ENCODE measurements at places on chromosomes 3 and 15.

- no peak for DNase-seq
Measured at GRCh38 chr15:55507567-55507966, 467 bp downstream of the DNAAF4 start.

GRCh38 chr3:55474213-55474632 is 12.9 kb downstream of the WNT5A start:
- no peak for DNase-seq

DNA sequence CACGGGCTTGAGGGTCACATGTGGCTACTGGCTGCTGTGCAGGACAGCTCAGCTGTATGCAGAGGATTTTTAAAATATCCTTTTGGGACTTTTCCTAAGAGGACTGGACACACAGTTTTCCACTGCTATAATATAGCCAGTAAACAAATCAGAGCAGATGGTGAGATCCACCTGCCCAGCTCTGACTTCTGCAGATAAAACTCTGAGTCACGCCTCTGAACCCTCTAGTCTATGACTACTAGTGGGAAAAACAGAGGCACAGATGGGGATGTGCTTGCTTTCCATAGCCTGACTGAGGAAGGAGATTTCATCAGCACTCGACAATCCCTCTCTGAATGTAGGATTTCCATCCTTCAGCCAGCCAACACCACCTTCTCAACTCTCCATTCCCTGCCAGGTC is 45.1 kb downstream of the COLQ start:
- no peak for DNase-seq

GRCh38 chr3:127208483-127209100 is 15.7 kb downstream of the PRR23E start:
- no peak for DNase-seq

DNA sequence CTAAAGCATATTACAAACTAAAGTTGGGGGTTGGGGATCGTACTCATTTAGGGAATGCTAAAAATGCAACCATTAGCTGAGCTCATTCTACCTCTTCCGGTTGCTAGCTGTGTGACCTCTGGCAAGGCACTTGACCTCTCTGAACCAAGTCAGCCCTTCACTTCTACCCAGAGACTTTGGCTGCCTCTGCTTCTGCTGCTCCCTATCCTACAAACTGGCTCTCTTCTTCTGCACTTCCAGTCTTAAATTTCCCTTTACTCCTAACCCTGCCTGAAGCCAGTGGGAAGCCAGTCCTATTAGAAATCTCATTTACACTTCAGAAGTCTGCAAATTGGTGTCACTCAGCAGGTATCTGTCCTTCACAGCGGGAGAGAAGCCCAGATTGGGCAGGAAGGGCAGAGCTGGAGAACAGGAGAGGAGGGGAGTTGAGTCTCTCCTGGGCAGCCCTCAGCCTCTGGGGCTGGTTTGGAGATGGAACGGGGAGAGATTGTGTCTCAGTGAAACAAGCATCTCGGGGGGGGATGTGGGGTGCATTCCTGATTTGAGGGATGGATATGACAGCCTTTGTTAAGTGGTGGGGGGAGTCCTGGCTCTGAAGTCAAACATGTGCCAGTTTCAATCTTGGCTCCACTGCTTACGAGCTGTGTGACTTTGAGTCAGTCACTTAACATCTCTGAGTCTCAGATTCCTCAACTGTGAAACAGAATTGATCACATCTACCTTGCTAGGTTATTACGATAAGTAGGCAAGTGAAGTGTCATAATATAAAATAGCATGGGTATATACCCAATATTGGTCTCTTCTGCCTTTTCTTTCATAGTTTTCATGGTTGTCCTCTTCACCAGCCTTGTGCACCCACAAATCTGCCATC is 7.8 kb upstream of the AEN start:
- DNase-seq = peak; percentile 48

DNA sequence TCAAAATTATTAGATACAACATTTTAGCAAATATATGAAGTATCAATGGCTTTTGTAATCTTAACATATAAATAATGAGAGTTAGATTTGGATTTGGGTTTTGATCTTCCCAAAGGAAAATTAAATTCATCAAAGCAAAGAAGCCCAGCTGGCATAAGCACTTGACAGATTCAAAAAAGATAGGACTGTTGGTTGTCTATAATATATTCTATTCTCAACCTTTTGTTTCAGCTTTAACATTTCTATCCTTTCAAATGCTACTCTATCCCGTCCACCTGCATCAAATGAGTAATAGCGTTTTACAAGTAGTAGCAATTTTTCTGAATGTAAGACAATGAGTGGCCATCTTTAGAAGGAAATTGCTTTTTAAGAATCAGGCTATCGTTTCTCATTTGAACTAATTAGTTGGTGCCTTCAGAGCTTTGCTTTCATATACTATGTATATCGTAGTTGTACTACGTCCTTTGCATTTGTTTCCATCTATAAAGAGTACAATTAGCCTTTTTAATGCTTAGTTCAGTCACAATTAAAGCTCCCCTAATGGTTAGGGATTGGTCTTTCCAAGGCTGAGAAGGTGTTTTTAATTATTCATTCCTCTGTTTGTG is 278.0 kb downstream of the UBE2E2 start:
- DNase-seq = no peak

- DNase-seq = no peak
Measured at GRCh38 chr3:75329476-75330097, 334.5 kb upstream of the FRG2C start.

- DNase-seq = no peak
Measured at GRCh38 chr15:44028349-44028748, 166.7 kb downstream of the FRMD5 start.

GRCh38 chr3:12303534-12303933 is 14.7 kb downstream of the PPARG start:
- DNase-seq = peak; percentile 85

DNA sequence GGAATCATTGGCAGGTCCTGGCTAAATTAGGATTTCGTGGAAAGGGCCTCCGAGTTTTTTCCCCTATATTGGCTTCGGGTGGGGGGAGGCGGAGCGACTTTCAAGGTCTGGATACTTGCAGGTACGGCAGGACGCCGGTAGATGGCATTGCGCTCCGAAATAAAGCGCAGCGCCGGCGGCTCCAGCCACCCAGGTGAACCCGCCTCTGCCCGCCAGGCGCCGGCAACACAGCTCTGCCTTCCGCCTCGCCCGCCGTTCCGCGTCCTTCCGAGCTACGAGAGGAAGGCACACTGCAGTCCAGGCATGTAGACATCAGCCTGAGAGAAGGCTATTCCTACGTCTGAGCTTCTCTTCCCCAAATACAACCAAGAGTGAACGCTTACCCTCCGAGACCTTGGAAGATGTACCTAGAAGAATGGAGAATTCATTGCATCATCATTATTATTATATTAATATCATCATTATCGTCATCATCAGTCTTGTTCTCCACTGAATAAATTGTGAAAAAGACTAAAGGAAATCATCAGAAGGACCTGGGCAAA is 514.1 kb downstream of the MECOM start:
- peak; percentile 70 for DNase-seq

DNA sequence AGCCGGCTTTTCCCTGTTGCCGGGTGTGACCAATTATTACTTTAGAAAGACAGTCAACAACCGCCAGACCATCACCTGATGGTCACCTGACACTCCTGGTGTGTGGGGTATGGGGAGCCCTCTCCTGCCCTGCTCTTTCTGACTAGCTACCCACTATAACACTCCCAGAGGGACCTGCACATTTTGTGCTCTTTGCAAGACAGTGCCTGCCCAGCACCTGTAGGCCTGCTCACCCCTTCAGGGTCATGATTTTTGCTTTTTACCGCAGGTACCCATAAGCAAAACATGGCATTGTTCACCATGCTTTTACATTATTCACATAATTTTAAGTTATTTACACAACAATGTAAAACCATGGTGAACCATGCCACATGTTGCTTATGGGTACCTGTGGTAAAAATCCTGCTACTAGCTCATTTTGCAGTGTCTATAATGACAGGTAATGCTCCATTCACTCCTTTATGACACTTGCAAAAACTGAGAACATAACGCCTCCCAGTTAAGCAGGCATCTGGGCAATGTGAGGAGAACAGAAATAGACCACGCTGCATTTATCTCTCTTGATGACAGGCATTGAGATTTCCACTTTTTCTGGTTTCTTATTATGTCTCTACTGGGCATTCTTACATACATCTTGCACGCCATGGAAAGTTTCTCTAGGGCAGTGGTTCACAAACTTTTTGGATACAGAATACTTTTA is 9.9 kb downstream of the CCRL2 start:
- no peak for DNase-seq

GRCh38 chr3:115699706-115700105 is 76.4 kb downstream of the GAP43 start:
- DNase-seq = peak; percentile 76

GRCh38 chr3:55779543-55779942 is 292.4 kb upstream of the WNT5A start:
- no peak for DNase-seq

DNA sequence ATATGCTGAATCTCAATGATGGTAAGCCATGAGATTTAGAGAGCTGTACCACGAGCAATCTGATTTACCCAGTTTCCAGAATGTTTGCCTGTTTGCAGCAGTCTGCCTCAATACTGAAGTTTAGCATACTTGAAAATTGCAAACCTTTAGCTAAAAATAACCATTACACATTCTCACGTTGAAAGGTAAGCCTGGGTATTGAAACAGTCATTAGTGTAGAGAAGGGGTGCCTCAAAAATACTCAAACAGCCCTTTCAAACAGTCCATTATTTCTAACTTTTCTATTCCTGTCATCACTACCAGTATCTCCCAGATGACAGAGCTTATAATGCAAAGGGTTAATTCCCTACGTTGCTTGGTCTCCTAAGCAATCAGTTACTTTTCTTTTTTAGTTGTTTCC is 111.8 kb upstream of the MBNL1 start:
- DNase-seq = no peak

- peak; percentile 46 for DNase-seq
Measured at GRCh38 chr3:124532071-124532470, 198.2 kb upstream of the UMPS start.

GRCh38 chr3:110198717-110199587 is 861.6 kb upstream of the DPPA4 start:
- DNase-seq = no peak

DNA sequence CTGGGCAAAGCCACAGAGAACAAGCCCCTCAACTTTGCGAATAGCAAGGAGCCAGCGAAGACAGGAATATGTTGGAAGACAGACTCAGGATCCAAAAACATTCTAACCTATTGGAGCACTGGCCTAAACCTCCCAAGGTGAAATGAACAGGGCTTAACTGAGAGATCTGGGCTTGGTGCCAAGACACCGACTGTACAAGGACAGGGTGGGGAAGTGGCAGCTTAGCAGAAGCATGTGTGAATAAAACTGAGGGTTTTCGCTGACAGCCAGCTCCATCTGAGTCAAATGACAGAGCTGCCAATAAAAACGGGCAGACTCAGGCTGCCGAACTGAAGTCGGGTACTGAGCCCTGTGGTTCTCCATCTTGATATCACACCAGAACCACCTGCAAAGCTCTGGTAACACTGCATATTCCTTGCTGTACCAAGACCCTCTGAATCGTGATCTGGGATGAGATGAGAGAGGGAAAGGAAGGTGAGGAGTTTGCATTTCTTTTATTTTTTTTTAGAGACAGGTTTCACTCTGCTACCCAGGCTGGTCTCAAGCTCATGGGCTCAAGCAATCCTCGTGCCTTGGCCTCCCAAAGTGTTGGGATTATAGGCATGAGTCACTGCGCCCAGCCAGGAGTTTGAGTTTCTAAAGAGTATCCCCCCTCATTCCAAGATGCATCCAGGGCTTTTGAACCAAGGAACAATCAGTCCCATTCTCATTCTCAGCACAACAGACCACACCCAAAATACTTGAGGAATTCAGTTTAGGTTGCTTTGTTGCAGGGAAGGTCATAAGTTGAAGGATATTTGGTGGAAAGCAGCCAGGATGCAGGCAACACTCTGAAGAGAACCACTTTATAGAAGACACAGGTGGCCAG is 6.0 kb upstream of the PLCB2 start:
- peak; percentile 32 for DNase-seq

GRCh38 chr3:156488767-156489166 is 66.2 kb downstream of the SSR3 start:
- peak; percentile 35 for DNase-seq

DNA sequence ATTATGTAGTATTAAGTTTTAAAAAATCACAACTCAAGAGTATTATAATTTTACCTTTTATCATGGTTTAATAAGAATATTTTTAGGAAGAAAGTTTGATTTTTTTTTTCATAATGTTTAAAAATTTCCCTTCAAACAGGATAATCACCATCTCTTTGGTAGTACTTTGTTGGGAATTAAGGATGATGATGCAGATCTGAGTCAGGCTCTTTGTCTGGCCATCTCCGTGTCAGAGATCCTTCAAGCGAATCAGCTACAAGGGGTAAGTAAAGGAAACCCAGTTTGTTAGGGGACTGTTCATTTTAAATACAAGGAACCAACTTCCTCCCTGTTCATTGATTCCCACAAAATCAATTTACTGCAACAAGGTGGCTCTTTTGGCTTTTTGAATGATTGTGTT is 36.8 kb upstream of the NIT2 start:
- DNase-seq = no peak

DNA sequence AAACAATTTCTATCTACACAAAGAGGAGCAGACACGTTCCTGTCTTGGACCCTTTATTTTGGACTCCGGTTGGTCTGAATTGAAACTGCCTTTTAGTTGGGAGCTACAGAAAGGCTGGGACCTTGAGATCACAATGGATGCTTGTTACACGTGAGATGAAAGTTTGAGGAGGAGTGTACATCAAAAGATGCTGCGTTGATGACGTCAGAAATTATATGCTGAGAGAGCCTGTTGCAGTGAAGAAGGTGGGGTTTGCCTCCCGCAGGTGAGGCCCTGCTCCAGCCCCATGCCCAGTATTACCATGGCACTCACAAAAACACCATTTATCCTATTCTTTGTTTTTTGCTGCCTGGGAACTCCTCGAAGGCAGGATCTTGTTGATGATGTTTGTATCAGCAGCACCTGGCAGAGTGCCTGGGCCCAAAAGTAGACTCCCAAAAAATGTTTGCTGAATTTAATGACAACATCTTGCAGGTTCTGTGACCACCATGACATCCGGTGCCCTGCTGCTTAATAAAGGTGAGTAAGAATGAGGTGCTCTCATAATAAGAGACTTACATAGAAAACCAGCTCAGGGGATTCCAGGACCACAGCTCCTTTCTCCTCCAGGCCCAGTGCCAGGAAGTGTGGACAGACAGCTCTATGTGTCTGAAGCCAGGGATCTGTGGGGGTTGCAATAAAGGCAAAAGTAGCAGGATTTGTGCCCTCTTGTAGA is 136.1 kb upstream of the UBE2E1 start:
- DNase-seq = no peak

DNA sequence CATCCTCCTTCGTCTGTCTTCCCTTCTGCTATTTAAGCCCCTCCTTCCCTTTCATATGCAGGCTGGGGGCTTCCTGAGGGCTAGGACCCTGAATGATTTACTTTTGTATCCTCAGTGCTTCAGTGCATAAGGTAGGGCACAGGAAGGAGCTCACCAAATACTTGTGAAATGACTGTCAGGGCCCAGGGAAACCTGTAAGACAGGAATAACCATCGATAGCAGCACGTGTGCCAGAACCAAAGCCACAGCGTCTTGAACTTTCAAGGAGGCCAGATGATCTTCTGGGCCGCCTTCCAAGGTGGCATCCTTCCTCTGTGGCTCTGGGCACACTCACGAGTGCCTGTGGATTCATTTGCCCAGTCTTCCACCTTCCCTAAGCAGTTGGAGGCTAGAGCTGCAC is 3.9 kb downstream of the TMED3 start:
- no peak for DNase-seq
